Caco-2 (cell line): ENCODE measurements at places on chromosomes 1 and 21.

DNA sequence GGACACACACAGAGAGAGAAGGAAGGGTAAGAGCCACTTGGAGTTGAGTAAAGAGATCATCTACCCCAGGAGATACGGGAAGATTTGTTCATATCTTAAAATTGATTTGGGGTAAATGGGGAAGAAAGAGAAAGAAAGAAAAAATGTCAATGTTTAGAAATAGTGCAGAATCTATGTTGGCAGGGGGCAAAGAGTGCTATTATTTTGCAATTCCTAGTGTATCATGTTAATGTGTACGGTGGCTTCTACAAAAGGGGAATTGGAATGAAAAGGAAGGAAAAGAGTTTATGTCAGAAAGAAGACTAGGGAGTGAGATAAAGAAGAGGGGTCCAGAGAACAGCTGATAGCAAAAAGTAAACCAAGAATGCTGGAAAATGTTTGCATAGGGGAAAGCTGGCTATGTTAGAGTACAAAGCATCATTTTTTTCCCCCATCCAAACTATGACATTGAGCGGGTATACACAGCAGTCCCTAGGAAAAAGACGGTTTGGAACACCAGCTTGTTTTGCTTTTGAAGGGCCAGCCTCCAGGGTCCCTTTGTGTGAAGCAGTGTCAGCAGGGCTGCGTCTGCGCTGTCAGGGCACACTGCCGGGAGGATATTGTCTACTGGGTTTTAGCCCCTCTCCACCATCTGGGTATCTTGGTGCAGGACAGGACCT lies 10.8 kb downstream of the LRRC8D start:
- DNase-seq = no peak

GRCh38 chr1:59569198-59569597 lies 245.6 kb upstream of the HOOK1 start:
- DNase-seq = no peak

GRCh38 chr1:26259005-26259404 lies 20.9 kb upstream of the SH3BGRL3 start:
- DNase-seq = no peak

GRCh38 chr1:64000021-64000420 lies 203.4 kb upstream of the UBE2U start:
- no peak for DNase-seq

- DNase-seq = no peak
Measured at GRCh38 chr1:46027788-46028573, 104.4 kb downstream of the PIK3R3 start.

- peak; percentile 48 for DNase-seq
Measured at GRCh38 chr1:13829152-13829769, 129.3 kb downstream of the PRDM2 start.

- DNase-seq = no peak
Measured at GRCh38 chr1:93672069-93672468, 9.6 kb downstream of the BCAR3 start.

GRCh38 chr1:41919131-41919530 lies 409 bp upstream of the HIVEP3 start:
- DNase-seq = no peak

GRCh38 chr1:221644145-221644448 lies 97.8 kb downstream of the DUSP10 start:
- DNase-seq = no peak

DNA sequence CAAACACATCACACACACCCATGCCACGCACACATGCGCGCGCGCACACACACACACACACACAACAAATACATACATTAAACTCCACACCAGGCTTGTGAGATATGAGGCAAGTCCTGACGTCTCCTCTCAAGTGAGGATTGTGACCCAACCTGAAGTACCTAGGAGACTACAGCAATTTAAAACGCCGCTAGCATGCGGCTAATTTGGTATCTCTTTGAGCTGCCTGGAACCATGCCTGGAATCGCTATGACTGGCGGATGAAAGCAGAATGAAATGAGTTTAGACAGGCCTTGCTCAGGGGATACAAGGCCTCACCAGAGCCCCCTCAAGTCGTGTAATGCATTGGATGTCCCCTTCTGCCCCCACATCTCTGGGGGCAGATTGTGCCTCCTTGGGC lies 1.6 kb upstream of the RAB7B start:
- DNase-seq = no peak

DNA sequence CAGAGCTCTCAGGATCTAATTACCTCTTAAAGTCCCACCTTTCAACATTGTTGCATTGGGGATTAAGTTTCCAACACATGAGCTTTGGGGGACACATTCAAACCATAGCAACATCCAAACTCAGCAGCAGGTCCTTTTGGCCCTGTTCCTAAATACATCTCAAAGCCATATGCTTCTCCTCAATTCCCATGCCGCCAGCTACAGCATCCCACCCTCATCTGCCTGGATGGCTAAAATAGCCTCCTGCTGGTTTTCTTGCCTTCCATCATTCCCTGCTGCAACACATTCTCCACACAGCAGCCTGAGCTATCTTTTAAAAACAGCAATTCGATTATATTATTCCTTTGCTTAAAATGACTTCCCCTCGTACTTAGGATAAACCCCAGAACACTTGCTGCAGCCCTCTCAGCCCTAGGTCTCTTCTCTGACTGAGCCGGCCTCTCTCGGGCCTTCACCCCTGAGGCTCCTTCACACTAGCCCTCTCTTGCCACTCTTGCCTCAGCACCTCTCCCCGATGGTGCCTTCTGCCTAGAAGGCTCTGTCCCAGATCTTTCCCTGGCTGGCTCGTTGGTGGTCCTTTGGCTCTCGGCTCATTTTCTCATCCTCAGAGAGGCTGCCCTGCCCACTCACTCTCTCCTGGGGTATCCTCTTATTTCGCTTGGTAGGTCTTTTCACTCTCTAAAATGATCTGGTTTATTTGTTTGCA lies 16.5 kb downstream of the MYBPH start:
- no peak for DNase-seq

- DNase-seq = no peak
Measured at GRCh38 chr1:210340841-210341240, 12.1 kb downstream of the HHAT start.

DNA sequence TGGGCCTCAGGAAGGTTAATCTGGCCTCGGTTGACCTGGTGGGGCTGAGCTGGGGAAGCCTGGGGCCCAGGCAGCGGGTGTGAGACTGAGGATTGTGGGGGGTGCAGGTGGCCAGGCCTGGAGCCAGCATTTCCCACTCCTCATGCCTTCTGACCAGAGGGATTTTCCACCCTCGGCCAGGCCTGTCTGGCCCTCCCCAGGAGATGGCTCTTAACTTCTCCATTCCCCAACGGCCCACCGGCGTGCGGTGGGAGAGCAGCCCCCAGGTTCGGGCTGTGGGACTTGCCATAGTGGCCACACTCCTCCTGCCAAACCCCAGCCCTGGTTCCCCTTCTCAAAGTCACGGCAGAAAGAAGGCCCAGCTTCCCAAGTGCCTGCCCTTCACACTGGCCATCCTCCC lies 126.5 kb upstream of the RUNX3 start:
- DNase-seq = no peak

DNA sequence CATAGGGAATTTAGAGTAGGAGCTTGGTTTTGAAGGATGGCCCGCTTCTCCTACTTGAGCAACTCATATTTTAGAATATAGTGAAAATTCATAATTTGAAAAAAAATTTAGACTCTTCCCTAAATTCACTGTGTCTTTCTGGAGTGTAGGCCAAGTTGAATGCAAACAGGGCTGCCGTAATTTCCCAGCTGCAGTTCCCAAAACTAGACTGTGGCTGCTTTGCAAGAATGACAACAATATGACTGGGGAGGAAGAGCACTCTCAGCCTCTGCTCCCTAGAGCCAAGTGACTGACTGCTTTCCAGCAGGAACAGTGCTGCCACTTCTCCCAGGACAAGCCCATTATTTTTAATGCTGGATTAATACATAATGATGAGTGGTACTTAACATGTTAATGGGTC lies 209.0 kb downstream of the RHOU start:
- no peak for DNase-seq

- DNase-seq = no peak
Measured at GRCh38 chr1:197224160-197224559, 43.9 kb upstream of the CRB1 start.

GRCh38 chr1:19325958-19326747 lies 14.0 kb downstream of the SLC66A1 start:
- no peak for DNase-seq

GRCh38 chr21:39855595-39855994 lies 11.6 kb upstream of the PCP4 start:
- DNase-seq = no peak

DNA sequence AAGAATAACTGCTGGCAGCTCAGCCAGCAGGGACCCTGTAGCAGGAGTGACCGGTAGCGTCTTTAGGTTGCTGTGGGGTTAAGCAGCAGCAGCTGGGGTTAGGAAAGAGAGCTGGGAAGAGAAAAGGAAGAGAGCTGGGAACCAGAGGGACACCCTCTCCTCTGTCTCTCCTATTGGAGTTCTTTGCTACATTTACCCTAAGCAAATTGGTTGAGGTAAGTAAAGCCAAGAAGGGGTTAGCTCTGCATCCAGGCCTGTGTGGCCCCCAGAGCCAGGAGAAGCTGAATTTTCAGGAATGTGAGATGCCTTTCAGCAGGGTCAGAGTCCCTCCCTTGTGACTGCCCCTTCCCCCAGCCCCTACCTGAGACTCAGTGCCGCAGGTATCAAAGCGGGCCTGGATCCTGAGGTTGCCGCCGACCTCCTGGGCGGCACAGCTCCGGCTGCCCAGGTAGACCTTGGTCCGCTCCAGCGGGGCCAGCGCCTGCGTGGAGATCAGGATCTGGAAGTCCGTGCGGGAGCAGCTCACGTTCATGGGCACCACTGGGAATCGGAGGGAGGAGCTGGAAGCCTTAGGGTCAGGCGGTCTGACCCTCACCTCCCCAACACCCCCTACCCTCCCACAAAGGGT lies 16.4 kb downstream of the CDCP2 start:
- no peak for DNase-seq

DNA sequence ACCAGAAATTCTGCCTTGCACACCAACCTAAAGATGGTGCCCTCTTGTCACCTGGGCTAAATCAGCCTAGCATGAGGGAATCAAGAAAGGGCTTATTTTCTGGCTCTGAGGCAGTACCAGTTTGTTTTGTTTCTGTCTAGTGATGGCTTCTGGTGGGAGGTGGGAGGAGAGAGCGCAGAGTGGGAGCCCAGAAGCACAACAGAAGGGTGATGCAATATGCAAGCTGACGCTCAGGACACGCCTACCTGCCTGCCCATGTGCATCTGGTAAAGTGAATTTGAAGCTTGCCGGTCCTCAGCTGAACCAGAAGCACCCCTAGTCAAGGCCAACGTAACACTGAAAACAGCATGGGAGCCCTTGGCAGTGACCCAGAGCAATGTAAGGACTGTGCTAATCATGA lies 138.4 kb upstream of the TIAM1 start:
- DNase-seq = no peak

GRCh38 chr1:154419620-154420571 lies 14.8 kb downstream of the IL6R start:
- DNase-seq = no peak

GRCh38 chr1:157469752-157470675 lies 82.3 kb downstream of the FCRL5 start:
- no peak for DNase-seq

DNA sequence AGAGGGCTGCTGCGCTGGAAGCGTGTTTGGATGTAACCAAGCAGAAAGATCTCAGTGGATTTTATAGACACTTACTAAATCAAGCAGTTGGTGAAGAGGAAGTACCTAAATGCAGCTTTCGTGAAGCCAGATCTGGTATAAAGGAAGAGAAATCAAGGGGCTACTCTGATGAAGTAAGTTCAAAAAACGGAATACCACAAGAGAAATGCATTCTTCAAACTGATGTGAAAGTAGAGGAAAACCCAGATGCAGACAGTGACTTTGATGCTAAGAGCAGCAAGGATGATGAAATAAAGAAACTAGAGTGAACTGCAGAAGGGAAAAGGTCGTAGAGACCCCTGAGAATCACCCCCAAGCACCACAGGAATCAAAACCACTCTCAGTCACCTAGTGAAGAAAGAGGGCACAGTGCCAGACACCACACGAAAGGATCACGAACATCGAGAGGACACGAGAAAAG lies 40.8 kb upstream of the NEXN start:
- DNase-seq = no peak

GRCh38 chr1:39379187-39379586 lies 112.2 kb upstream of the BMP8A start:
- DNase-seq = no peak

DNA sequence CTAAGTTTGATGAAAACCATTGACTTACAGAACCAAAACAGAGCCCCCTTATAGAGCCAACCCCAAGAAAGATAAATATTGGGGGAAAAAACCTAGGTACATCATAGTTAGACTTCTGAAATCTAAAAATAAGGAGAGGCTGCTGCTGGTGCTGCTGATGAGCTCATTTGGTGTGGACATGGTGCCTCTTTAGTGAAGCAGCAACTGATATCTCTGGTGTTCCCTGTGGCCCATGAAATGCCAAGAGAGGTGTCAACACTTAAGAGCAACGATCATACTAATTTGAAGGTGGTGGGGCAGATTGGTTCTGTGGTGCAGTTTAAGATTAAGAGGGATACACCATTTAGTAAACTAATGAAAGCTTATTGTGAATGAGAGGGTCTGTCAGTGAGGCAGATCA lies 35.9 kb downstream of the ST3GAL3 start:
- no peak for DNase-seq

DNA sequence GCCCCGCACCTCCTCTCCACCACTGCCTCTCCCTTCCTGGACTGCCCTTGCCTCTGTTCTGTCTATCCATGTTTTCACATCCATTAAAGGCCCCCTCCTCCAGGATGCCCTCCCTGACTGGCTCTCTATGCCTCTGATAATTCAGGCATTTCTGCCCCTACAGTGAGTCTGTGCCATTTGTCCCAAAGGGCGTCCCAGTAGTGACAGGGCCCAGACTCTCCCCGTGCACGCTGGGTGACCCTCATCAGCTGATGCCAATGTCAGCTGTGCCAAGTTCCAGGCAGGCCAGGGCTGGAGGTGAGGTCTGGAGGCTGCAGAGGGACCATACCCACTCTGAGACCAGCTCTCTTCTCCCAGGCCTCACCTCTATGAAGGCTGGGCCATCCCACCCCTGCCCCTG lies 3.2 kb upstream of the PLEKHG5 start:
- no peak for DNase-seq

GRCh38 chr1:20382711-20383110 lies 92.0 kb downstream of the VWA5B1 start:
- DNase-seq = no peak

- no peak for DNase-seq
Measured at GRCh38 chr1:173447224-173447623, 29.9 kb upstream of the PRDX6 start.
